GM12865 (cell line): ENCODE measurements at places on chromosomes 2 and 18.

- no peak for DNase-seq
Measured at GRCh38 chr2:28049416-28049815, 158.9 kb downstream of the BABAM2 start.

- no peak for DNase-seq
Measured at GRCh38 chr2:54420524-54421172, 35.5 kb upstream of the SPTBN1 start.

GRCh38 chr2:10333966-10334365 lies 31.3 kb downstream of the HPCAL1 start:
- DNase-seq, result no peak

DNA sequence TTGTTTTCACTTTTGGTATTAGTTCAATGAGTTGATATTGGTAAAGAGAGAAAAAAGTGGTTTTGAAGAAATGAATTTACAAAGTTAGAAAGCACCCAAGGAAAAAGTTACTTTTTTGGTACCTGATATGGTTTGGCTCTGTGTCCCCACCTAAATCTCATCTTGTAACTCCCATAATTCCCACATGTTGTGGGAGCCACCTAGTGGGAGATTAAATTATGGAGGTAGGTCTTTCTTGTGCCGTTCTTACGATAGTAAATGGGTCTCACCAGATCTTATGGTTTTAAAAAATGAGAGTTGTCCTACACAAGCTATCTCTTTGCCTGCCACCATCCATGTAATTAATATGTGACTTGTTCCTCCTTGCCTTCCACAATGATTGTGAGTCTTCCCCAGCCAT lies 965.6 kb upstream of the NRXN1 start:
- no peak for DNase-seq

- DNase-seq, result no peak
Measured at GRCh38 chr2:38483776-38484501, 106.9 kb upstream of the ATL2 start.

DNA sequence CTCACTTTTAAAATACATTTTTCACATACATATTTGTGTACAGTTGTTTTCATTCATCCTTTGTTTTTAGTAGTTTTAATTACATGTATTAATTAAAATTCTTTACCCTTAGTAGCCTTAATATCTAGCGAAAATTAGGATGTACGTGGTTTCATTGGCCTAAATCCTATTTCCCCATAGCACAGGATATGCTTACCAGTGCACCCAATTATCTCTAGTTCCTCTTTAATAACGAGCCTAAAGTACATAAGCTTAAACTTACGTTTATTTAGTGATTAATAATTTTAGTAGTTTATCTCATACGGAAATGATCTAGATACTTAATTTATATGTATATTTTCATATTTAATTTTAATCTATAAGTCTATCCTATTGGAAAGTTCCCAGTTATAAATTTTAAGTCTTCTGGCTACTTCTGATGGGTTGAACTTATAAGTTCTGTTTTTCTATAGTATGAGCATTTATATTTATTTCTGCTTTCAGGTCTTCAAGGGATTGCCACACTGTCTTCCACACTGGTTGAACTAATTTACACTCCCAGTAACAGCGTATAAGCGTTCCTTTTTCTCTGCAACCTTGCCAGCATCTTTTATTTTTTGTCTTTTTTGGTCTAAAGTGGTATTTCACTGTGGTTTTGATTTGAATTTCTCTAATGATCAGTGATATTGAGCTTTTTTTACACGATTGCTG lies 21.4 kb upstream of the RUFY4 start:
- no peak for DNase-seq

- no peak for DNase-seq
Measured at GRCh38 chr18:39523281-39523680, 1957.7 kb upstream of the CELF4 start.

GRCh38 chr2:68171684-68172083 lies 14.0 kb downstream of the PNO1 start:
- DNase-seq, result no peak

GRCh38 chr2:179104736-179105135 lies 54.8 kb upstream of the CCDC141 start:
- no peak for DNase-seq

- DNase-seq, result no peak
Measured at GRCh38 chr2:45625824-45626223, 14.8 kb upstream of the SRBD1 start.

DNA sequence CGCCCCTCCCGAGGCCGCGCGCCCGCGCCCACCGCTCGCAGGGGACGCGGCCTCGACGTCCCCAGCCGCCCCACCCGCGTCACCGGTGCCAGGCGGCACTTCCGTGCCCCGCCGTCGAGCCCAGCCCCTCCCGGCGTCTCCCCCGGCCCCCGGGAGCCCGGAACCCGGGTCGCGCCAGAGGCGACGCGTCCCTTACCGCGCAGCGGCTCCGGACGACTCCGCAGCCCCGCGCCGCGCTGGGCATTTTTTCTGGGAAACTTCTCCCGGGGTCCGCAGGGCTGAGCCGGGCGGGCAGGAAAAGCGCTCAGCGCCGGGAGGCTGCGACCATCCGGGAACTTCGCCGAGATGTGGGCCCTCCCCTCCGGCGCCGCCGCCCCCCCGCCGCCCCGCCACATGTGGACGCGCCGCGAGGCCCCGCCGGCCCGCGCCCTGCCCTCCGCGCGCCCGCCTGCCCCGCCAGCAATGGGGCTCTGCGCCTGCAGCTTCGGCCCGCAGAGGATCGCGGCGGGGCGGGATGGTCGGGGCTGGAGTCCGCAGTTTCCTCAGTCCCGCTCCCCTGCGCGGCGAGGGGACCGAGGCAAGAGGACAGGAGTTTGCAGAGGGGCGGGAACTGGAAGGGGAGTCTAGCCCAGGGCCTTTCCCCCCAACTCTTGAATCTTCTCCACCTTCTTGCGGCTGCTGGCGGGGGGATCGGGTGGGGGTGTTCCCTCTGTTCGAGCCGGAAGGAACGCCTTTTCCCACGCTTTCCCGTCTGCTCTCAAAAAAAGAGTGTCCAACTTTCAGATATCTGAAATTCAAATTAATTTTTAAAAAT lies 81.5 kb downstream of the CHRNA1 start:
- peak; percentile 52 for DNase-seq

GRCh38 chr18:57008001-57008686 lies 138.7 kb upstream of the BOD1L2 start:
- DNase-seq, result no peak

GRCh38 chr2:85400541-85401463 lies 9.4 kb downstream of the CAPG start:
- no peak for DNase-seq

DNA sequence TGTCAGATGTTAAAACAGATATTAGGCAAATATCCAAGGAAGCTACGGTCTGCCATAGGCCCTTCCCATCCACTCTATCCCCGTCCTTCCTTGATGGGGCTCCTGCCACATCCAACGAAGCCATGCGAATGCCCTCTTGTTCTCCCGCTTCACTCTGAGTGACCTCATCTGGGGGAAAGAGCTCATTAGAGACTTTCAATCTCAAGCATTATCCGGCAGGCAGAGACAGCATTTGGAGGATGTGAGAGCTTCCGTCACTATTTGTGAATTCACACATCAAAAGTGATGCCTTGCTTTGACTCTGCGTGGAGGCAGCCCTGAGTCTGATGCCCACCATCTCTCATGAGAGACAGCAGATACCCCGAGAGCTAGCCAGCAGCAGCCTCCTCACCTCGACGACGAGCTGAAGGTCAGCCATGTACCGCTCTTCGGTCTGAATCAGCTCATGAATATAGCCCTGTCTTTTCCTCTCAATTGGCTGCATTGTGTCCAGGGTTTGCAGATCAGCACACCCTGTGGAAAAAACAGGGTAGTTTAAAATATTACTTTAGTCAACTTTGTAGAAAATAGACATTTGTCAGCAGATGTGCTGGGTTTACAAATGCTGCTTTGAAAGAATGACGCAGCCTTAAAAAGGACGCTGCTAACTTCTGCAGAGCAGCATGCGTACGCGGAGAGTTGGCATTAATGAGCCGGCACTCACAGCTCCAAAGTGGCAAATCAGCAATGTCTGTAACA lies 45.9 kb downstream of the FAM228A start:
- DNase-seq, result no peak

DNA sequence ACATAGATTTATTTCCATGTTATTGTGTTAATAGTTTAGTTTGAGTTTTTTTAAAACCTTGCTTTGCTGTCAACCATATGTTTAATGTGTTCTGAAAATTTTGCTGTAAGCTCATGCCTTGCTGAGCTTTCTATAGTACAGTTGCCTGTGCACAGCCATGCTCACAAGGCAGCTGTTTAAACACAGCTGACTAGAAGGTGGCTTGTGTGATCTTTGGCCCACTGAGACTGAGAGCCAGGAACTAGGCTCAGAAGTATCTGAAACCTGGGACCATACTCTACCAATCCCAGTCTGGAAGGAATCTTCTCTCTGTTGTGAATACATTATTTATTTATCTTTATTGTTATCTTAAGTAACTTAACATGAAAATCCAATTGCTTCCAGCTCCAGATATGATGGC lies 350.5 kb downstream of the KIAA1328 start:
- no peak for DNase-seq

GRCh38 chr2:137118140-137118539 lies 352.8 kb downstream of the THSD7B start:
- DNase-seq, result no peak

- peak; percentile 13 for DNase-seq
Measured at GRCh38 chr2:236607471-236608187, 38.0 kb downstream of the ACKR3 start.

GRCh38 chr2:68390586-68390985 lies 25.5 kb downstream of the PLEK start:
- DNase-seq, result no peak

DNA sequence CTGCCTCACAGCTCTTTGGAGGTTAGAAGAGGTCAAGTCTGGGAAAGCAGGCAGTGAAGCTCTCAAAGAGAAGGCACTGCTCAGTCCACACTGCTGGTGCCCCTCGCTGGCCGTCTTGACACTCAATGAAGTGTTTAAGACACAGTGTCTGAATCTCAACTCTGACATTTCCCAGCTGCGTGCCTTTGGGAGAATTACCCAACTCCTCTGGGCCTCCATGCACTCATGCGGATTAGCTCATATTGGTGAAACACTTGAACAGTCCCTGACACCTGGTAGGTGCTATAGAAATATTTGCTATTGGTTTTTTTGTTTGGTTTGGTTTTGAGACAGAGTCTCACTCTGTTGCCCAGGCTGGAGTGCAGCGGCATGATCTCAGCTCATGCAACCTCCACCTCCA lies 281.0 kb downstream of the SRBD1 start:
- DNase-seq, result no peak

DNA sequence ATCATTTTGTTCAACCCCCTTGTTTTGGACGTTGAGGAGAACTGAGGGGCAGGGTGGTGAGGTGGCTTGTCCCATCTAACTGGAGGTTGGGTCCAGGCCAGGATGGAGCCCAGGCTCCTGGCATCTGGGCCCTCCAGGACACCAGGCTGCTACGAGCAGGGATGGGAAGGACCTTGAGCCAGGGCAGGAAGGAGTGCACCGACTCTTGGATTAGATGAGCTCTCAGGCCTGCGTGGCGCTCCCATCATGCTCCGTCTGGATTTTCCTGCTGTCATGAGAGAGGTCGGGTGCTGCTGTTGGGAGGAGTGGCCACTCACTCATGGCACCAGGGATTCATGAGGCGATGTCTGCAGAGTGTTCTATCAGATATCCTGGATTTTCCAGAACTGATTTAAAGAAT lies 18.3 kb upstream of the ALLC start:
- no peak for DNase-seq

DNA sequence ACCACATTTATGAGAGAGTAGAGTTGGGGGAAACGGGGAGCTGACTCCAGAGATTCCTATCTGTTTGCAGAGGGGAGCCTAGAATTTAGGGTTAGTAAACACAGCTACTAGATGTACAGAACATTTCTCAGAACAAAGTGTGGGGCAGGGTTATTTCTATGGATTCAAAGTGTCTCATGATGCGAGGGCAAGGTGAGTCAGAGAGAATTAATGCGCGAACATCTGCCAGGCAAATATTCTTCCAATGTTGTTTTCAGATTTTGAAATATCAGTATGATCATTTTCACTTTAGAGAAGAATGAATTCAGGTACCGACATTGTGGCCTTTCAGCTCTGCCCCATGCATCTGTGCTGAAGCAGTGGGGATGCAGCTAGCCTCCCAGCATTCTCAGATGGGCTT lies 2.0 kb upstream of the DSEL start:
- no peak for DNase-seq

GRCh38 chr2:107927034-107927534 lies 59.2 kb upstream of the SLC5A7 start:
- no peak for DNase-seq

- DNase-seq, result no peak
Measured at GRCh38 chr2:25692737-25693445, 19.5 kb upstream of the DTNB start.

DNA sequence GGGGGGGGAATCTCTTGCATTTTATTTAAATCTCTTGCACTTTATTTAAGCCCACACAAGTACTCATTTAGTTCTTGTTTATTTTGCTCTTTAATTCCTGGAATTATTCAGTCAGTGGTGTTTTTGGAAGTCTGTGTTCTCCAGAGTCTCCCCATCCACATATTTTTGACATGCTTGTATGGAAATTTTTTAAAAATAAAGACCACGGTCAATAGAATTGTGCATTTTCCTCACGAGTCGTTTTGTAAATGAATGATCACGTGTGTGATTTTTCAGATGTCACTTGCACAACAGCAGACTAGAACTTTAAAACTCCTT lies 824 bp downstream of the CD302 start:
- no peak for DNase-seq

GRCh38 chr2:24885221-24886125 lies 34.6 kb downstream of the ADCY3 start:
- no peak for DNase-seq

- DNase-seq, result peak; percentile 27
Measured at GRCh38 chr2:54176577-54176976, 61.2 kb downstream of the ACYP2 start.

DNA sequence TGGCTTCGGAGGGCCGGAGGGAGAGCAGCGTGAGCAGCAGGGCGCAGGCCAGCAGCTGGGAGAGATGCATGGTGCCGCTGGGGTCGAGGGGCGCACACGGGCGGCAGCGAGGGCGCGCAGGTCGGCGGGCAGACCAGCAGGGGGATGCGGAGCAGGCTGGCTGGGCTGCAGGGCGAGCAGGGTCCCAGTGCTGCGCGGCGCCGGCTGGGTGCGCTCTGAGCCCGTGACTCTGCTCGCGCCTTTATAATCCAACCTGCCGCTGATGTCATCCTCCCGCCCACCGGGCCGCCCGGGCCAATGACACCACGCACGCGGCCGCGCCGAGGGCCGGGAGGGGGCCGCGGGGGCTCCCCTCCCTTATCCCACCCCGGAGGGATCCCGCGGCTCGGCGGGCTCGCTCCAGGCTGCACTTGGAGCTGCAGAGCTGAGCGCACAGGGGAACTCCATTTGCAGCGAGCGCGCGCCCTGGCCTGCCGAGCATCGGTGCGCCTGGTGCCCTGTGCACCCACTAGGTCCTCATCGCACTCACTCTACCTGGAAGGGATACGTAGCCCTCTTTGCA lies at the start of gene NPPC:
TSS of gene NPPC (minus strand) at position 217 of the 562 bp plus-strand sequence. CDS start at position 70, 147 bp downstream.
- peak; percentile 73 for DNase-seq

- DNase-seq, result no peak
Measured at GRCh38 chr2:99545066-99545465, 55.2 kb upstream of the REV1 start.
